Stimulated activated naive CD8-positive, alpha-beta T cell treated with anti-CD3 and anti-CD28 coated beads, Interleukin-15, amount 100 ng/mL, for 72 hours (primary cell): ENCODE measurements at places on chromosomes 5 and 9.

- DNase-seq: no peak
Observed at GRCh38 chr5:123520677-123521247, 8.8 kb downstream of the CSNK1G3 start.

DNA sequence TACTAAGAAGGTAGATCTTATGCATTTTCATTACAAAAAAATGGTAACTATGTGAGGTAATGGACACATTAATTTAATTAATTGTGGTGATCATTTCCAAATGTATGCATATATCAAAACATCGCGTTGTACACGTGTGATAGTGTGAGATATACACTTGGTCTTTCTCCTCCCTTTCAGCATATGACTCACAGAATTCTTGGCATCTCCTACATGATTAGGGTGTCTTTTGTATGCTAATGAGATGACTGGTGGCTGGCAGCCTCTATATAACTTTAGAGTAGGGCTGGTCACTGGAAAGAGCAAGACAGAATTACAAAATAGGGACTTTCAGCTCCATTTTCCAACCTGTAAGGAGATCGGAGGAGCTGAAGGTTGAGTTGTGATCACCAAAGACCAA is 1167.6 kb downstream of the CDH12 start:
- DNase-seq: no peak

- no peak for DNase-seq
Observed at GRCh38 chr9:86676396-86676795, 270.9 kb downstream of the GAS1 start.

DNA sequence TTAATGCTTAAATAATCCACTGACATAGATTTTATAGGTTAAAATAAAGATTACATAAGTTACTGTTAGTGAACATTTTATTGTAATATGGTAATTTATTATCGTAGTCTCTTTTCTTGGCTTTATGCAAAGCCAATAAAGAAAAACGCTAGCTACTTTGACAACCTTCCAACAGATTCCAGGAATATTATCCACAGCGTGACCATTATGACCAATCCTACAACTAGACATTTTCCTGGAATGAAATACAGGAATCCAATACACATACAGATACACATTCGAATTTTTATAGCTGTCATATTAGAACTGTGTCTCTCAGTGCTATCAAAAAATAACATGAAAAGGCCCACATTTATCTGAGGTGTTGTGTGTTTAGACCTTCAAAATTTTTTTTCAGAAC is 13.1 kb downstream of the RPS23 start:
- no peak for DNase-seq

- no peak for DNase-seq
Observed at GRCh38 chr9:121302341-121302740, 34.4 kb downstream of the GSN start.

GRCh38 chr9:104863180-104863883 is 64.6 kb downstream of the ABCA1 start:
- DNase-seq: peak; percentile 27

- DNase-seq: no peak
Observed at GRCh38 chr5:56574778-56575177, 240.6 kb upstream of the MAP3K1 start.

DNA sequence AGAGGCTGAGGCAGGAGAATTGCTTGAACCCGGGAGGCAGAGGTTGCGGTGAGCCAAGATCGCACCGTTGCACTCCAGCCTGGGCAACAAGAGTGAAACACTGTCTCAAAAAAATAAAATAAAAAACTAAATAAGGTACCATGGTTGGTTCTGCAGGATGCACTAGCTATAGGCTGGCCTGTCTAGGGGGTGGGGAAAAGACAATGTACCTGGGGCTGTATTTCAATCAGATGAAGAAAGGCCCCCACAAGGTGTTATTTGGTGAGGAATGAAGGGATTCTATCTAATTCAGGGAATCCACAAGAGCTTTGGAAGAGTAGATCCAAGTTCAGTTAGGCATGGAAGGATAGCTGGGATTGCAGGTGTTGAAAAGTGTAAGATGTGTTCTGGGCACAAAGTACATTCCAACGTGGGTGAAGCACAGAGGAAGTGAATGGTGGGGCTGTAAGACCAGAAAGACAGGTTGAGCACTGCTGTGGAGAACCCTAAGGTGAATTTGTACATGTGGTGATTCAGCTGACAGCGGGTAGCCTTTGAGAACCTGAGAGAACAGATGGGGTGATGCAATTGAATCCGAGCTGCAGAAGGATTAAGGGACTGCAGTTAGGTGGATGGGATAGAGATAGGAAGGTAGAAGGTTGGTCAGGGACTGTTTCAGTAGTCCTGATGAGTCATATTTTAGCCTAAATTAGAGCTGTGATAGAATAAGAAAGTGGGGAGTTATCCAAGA is 71.8 kb downstream of the CAST start:
- no peak for DNase-seq

DNA sequence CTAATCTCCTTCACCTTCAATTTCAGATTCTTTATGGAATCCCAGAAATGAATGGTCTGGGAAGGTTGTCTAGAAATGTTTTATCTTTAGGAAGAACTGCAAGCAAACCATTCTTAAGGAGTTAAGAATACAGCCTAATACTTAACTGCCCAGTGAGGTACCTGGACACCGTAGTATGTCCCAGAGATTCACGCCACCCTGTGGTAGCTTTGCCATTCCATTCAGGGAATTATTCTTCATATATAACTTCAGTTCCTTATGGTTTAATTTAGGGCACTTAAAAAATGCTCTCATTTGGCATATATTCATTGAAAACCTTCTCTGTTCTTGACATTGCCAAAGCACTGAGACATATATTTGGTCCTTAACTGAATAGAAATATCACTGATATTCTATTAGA is 49.7 kb downstream of the ACTBL2 start:
- DNase-seq: no peak

DNA sequence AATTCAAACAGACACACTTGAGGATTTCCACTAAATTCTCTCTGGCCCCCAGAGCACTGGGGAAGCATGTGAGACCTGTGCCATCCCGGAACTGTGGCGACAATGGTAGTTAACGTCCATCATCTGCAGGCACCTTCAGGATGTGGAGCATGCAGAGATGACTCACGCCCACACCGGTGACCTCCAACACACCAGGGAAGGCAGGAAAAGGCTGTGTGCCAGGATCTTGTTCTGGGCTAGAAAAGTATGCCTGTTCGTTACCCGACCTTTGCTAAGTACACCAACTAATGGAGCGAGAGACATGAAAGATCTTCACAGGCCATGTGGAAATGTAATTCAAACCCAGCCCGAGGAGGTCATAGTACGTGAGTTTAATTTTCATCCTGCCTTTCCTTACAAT is 208.8 kb downstream of the MELK start:
- DNase-seq: no peak

- DNase-seq: no peak
Observed at GRCh38 chr9:72420783-72421182, 55.8 kb upstream of the ZFAND5 start.

DNA sequence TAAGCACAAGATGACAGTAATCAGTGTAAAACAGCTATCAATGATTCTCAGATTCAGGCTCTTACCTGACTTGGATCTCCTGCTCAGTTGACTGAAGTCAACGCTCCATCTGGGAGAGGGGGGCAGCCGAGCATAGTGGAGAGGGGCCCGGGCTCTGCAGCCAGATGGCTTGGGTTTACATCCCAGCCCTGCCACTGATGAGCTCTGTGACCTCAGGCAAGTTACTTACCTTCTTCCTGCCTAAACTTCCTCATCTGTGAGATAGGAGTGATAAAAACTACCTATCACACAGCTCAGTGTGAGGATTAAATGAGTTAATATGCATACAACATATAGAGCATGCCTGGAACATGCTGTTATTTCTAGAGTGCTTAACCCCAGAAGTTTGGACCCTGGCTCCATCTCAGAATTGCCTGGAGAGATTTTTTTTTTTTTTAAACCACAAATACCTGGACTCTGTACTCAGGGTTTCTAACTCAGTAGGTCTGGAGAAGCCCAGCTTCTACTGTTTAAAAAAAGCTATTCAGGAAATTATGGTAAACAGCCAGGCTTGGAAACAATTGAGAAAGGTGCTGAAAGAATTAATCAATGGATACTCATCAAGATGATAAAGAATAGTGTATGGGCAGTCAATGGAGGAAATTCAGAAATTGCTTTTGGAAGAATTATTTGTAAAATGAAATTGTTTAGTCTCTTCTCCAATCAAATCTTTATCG is 72.2 kb downstream of the ANKRD55 start:
- no peak for DNase-seq

DNA sequence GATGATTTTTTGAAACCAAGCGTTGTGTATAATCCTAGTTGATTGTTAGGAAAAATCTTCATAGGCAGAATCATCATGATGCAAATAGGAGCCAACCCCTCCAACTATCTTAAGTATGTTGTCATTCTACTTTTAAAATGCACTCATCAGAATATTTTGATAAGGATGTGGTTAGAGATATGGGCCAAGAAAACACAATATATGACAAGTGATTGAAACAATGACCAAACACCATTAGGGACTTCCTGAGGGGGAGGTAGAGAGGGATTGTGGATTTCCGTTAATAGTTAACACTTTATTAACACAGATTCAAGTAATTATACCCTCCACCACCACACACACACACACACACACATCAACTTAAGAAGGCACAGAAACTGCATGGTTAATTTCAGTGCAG is 143.3 kb downstream of the ARSB start:
- DNase-seq: no peak

- DNase-seq: no peak
Observed at GRCh38 chr9:88604836-88605511, 70.0 kb downstream of the NXNL2 start.

GRCh38 chr5:108379722-108380530 is 2.0 kb downstream of the FBXL17 start:
- DNase-seq: no peak

- no peak for DNase-seq
Observed at GRCh38 chr9:27368316-27368985, 71.5 kb upstream of the EQTN start.

DNA sequence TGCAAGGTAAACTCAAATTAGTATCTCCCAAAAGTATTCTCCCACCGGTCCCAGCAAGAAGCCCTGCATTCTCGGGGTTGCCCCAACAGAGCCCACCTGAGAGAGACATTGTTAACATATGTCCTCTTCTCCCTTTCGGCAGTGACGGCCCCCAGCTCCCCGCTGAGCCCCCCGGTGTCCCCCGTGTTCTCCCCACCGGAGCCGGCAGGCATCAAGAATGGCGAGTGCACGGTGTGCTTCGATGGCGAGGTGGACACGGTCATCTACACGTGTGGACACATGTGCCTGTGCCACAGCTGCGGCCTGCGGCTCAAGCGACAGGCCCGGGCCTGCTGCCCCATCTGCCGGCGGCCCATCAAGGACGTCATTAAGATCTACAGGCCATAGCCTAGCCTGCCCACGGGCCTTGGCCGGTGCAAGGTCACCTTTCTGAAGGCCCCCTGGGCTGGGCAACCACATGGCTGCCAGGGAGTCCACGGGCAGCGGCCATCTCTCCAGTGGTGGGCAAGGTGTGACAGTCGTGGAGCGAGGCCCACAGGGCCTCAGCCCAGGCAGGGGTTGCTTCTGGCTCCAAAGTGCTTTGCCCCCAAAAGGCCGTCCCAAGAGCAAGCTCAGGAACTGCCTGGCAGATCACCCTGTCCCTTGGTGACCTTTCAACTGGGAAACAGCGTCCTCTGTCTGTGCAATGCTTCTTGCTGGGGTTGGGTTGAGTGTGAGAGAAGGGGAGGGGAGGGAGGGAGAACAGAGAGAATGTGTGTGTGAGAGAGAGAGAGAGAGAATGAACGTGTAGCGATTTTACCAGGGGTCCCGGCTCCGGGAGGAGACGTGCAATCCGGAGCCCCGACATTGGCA is 45.7 kb downstream of the NEURL1B start:
- DNase-seq: no peak

GRCh38 chr5:11130131-11130530 is 369.1 kb upstream of the DAP start:
- no peak for DNase-seq

DNA sequence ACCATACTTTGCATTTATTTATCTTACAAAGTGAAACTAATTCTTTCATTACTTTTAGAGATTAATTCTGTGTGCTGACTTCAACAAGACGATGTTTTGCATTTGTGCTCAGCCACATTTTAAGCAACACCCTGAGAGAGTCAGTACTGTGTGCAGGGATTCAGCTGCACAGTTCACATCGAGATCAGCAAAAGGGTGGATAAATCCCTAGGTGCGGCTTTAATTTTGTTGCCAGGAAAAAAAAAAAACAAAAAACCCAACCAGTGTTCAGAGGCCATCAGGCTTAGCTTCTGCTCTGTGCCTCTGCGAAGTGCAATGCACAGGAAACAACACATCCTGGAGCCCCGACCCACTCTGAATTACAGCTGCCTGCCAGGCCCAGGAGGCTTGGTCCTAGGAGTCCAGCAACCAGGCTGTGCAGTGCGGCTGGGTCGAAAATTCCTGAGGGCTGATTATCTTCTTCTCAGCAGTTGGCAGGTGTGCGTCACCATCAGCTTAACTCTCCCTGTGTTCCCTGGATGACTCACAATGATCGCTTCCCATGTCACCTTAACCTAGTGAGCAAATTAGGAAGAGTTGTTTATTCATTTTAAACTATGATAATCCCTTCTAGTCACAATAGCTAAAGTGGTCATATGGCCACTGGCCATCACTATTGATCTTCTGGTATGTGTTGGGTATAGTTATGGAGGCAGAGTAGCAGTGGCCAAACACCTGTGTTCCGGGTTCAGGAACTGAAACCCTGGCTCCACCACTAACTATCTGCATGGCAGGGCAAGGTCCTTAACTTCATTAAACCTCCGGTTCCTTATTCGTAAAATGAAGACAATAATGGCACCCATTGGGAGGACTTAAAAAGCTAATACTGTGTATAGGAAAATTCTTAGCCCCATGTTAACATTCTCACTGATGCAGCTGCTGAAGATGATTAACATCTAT is 31.2 kb upstream of the NDUFB6 start:
- DNase-seq: no peak

DNA sequence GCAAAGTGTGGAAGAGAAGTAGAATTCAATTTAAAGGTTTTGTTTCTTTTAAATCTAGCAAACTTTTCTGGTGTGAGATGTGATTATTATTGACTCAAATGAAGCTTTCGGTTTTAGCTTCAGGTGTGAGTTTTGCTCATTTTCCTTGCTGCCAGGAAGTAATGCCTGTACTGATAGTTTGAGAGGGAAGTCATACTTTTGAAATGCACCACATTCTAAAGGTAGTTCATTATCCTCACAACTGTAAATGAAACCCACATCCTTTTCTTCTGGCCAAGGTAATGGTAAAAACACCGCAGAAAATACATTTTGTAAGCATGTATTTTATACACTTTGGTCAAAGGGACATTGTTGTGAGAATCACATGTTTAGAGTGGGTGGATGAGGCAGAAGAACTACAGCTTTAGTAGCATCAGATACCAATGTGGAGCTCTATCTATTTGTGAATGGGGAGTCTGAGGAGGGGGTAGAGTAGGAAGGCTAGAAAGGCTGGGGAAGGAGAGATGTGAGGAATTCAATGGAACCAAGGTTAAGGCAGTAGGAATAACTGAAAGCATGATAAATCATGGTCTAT is 167.0 kb upstream of the CDKN2B start:
- no peak for DNase-seq

GRCh38 chr5:138542180-138542955 is 668 bp downstream of the ETF1 start:
- DNase-seq: no peak

GRCh38 chr5:76838481-76839261 is 11.1 kb upstream of the S100Z start:
- no peak for DNase-seq
